ENCODE measurements at places on chromosomes 11 and 22.

- no peak for DNase-seq
Observed at GRCh38 chr11:35947437-35947836, 3.6 kb downstream of the LDLRAD3 start.

GRCh38 chr11:86081455-86081854 is 12.6 kb upstream of the PICALM start:
- no peak for DNase-seq

DNA sequence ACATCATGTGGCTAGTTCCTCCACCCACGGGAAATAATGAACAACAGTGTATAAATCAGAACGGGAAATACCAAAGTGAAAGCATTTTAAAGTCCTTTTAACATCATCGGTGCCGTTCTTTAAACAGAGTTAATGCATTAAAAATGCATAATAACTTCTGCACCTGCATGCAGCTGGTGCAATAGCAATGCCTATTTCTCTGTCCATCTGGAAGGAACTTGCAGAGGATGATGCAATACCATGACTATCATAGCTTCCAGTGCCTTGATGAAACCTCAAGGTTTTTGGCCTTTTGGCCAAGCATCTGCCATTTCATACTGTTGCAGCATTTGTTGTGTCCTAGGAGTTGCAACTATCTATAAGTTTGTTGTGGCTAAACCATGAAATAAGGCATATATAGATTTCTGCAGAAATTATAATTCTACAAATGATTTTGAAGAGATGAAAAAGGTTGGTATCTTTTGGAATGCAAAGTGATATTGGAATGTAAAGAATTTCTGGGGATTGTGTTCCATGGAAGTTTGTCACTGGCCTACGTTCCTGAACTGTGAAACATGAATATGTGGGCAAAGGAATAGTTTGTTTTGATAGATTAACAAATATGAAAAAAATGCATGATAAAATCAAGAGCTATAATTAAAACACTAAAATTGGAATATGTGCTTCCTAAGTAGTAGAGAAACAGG is 9.8 kb upstream of the EIF3F start:
- no peak for DNase-seq

- no peak for DNase-seq
Observed at GRCh38 chr11:13944016-13944415, 18.5 kb upstream of the SPON1 start.

DNA sequence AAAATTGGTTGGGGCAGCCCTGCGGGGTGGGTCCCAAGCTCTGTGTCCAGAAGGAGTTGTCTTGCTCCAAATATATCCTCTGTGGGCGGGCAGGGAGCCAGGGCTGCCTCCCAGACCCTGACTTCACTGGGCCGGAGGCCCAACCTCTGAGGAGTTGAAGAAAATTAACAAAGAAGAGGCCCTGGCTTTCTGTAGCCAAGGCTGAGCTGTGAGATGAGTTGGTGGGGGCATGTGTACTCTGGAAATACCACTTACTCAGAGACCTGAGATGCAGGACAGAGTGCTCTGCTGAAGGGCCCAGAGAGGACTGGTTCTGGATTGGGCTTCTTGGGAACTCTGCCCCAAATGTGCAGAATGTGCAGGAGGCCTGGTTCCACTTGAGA is 96.3 kb downstream of the SWAP70 start:
- DNase-seq = no peak

DNA sequence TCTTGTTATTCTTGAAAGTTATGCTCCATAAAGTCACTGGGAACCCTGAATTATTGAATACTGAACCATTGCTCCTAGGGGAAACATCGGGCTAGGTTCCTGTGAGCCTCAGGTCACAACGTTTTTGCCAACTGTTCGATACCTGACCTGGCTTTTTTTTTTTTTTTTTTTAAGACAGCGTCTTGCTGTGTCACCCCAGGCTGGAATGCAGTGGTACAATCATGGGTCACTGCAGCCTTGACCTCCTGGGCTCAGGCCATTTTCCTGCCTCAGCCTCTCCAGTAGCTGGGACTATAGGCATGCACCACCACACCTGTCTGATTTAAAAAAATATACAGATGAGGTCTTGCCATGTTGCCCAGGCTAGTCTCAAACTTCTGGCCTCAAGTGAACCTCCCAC is 22.5 kb downstream of the LRP5 start:
- no peak for DNase-seq

GRCh38 chr11:116563028-116563711 is 209.6 kb downstream of the BUD13 start:
- no peak for DNase-seq

GRCh38 chr11:94272738-94273313 is 31.6 kb upstream of the IZUMO1R start:
- DNase-seq = no peak

- no peak for DNase-seq
Observed at GRCh38 chr11:65917077-65917433, 1.8 kb downstream of the C11orf68 start.

GRCh38 chr11:102414559-102414958 is 38.0 kb downstream of the TMEM123 start:
- no peak for DNase-seq

GRCh38 chr11:42840176-42840829 is 471.5 kb upstream of the API5 start:
- no peak for DNase-seq

- DNase-seq = no peak
Observed at GRCh38 chr11:20035701-20036601, 124.3 kb downstream of the DBX1 start.

DNA sequence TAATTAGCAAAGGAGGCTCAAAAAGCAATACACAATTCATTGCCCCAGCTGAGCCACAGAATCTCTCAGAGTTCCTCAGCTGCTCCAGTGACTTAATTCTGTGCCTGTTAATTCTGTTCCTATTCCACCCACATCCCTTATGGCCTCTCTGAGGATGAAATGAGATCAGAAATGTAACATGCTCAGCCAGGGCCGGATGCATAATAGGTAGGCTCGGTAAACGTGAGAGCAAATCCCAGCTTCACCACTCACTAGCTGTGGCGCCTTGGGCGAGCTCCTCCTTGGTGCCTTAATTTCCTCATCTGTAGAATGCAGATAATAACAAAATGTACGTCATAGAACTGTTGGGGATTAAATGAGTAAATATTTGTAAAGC is 42.8 kb upstream of the DKK3 start:
- DNase-seq = no peak

GRCh38 chr22:47623763-47624148 is 861.3 kb downstream of the TBC1D22A start:
- DNase-seq = no peak

DNA sequence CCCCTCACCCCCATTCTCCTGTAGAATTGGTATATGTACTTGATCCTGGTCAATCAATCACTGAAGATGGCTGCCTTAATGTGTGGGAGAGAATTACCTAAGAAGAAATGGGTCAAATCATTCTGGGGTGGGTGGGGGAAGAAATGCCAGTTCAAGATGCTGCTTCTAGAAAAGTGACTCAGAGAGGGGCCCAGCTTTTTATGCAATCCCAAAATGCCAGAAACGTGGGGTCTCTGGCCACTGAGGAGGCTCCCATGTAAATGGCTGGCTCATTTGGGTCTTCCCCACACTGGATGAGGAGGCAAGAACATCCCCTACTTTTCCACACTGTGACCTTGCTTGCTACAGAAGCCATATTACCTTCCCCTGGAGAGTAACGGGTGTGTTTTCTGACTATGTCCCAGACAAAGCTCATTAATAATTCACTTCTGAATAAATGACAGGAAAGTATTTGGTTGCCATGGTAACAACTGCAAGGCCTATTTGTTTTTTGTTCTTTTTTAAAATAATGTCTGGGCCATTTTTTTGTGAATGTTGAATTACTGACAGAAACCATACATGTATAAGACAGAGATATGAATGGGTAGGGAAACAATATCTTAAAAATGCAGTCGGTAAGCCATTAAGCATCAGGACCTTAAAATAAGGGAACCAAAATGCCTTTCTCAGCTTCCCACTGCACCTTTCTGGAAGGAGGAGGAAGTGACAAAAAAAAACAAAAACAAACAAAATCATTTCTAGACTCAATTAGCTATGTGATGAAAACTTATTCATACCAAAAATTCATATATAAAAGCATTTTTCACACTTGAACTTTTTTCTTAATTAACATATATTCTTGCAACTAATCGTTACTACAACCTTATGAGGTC is 32.0 kb downstream of the SLC1A2 start:
- DNase-seq = no peak

- no peak for DNase-seq
Observed at GRCh38 chr11:44379141-44380008, 69.4 kb upstream of the ALX4 start.

DNA sequence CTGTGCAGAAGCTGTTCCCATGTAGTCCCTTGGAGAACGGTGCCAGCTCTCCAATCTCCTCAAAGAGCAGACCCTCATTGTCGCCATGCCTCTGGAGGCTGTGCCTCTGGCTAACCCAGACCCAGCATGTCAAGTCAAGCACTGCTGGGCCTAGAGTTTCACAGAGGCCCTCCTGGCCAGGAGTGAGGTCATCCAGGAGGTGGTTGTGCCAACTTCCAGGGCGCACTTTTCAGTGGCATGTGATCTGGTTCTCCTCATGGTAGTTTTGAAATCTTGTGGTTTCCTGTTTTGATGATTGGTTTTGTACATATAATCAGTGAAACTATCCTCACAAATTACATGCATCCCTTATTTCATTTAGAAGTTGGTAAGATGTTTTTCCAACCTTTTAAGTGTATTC is 78.9 kb downstream of the PPFIBP2 start:
- no peak for DNase-seq

DNA sequence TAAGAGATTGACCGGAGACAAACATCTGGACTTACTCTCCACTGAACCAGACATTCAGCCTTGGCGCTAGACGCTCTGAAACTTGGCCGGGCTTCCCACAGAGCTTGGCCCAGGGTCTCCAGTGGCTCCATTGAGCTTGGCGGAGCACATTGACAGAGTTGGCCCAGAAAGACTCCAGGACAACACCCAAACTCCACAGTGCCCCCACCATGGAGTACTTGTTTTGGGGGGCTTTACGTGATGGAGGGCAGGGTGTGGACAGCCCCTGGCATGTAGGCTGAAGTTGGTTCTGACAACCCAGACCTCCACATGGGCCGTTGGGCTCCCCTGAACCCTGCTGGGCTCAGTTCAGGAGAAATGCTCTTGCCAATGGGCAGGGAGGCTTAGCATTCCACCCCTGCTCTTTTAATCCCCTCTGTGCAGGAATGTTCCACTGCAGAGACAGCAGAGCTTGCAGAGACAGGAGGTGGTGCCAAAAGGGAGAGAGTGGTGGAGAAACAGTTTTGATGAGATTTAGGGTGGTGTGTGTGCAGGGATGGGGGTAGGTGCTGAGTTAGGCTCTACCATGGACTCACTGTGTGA is 102.4 kb upstream of the TIMP3 start:
- no peak for DNase-seq

- no peak for DNase-seq
Observed at GRCh38 chr11:90855531-90855930, 632.7 kb upstream of the CHORDC1 start.

GRCh38 chr22:20904008-20904979 is 12.9 kb upstream of the CRKL start:
- no peak for DNase-seq

GRCh38 chr11:32779136-32779535 is 15.3 kb downstream of the CCDC73 start:
- no peak for DNase-seq

DNA sequence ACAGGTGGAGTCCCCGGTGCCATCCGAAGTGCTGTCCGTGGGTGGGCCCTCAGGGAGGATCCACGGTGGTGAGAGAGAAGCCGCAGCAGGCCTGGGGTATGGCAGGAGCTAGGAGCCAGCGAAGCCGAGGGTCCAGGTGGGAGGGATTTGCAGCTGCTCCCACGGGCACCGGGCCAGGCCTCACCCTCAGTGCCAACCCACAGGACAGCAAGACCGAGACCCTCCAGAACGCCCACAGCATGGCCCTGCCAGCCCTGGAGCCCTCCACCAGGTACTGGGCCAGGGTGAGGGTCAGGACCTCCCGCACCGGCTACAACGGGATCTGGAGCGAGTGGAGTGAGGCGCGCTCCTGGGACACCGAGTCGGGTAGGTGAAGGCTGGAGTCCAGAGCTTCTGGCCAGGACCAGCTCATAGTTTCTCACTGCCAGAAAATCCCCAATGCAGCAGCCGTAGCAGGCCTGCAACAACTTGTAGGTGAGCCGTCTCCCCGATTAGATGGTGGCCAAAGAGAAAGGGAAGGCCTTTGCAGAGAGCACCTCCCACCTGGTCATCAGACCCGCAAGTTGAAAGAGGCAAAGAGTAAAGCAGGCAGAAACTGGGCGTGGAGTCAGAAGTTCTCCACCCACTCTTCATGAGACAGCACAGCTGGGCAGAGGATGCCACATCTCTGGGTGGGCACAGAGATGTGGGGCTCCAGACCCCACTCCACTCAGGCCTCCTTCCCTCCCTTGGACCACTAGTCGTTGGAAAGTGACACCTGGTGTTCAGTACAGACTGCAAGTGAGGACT is 20.4 kb downstream of the CSF2RB start:
- DNase-seq = no peak

- DNase-seq = no peak
Observed at GRCh38 chr22:41656556-41656955, 32.1 kb downstream of the SNU13 start.

- no peak for DNase-seq
Observed at GRCh38 chr11:93063086-93063485, 93.6 kb downstream of the MTNR1B start.

GRCh38 chr11:126483621-126484195 is 128.2 kb downstream of the ST3GAL4 start:
- DNase-seq = no peak
